ENCODE measurements at places on chromosomes 5 and 9.

DNA sequence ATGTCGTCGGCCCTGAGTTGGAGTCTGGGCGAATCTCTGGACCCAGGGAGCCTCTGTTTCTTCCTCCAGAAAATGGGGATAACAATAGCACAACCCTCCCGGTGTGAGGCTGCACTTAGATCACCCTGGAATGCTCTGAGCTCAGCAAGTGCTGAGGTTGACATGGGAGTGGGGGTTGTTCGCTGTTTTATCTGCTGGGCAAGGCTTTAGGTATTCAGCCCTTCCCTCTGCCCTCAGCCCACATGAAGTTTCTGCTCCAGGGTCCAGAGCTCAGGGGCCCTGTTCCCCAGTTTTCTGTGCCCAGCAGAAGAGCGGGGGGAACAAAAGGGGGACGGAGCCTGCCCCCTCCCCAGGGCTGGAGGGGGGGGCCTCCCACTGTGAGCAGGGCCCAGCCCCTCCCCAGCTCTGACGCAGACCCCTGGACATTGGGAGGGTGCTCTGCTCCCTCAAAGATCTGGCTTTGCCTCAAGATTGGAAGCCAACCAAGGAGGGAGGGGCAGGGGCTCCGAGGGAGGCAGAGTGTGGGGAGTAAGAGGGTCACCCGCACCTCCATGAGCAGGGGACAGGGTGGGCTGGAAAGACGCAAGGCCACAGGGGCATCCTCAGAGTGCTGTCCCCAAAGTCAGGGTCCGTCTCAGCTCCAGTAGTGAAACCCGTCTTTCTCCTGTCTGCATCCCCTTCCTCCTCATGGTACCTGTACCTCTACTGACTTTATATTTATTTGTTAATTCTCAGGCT lies 215.6 kb downstream of the C9orf50 start:
- no peak for DNase-seq

- DNase-seq = no peak
These were observed 16.5 kb downstream of the SH3TC2 start for GRCh38 chr5:149046196-149046829.

GRCh38 chr9:91371894-91372293 lies 10.2 kb upstream of the AUH start:
- DNase-seq = no peak

- DNase-seq = no peak
These were observed 1.6 kb downstream of the INSYN2B start for GRCh38 chr5:169978714-169979113.

GRCh38 chr5:102905056-102905455 lies 150.0 kb downstream of the PAM start:
- no peak for DNase-seq

DNA sequence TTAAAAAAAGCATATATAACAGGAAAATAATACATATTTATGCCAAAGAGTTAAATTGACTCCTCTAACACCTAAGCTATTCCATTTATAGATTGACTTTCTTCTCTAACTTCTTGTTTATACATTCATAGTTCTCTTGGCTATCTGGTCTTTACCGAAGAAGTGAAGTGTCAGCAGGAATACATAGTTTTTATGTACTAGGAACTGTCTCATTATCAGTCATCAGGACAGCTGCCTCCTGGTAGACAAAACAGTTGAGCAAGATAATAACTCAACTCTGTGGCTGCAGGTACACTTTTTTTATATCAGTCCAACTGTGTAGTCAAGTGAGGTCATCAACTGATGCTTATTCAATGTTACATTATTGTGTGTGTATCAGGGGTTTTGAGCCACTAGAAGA lies 1436.0 kb upstream of the NUDT12 start:
- no peak for DNase-seq

GRCh38 chr5:33329891-33330290 lies 110.9 kb upstream of the TARS1 start:
- DNase-seq = no peak

GRCh38 chr5:159444441-159445082 lies 114.3 kb upstream of the IL12B start:
- no peak for DNase-seq

DNA sequence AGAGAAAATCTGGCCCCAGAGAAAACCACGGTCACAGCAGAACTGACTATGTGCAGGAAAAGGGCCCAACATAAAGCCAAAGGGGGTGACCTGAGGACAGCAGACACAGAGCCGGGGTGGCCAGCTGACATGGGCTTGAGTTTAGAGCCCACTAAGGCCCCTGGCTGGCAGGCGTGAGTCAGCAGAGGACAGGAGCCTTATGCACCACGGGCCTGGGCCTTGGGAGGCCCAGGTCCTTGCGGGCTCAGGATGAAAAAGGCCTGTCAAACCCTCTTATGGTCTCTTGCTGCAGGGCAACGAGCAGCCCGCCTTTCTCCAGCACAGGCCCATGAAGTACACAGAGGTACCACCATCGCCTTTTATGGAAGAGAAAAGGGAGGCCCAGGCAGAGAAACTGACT lies 19.7 kb downstream of the STK10 start:
- DNase-seq = no peak

- DNase-seq = no peak
These were observed 117.1 kb upstream of the WWC1 start for GRCh38 chr5:168174376-168174775.

- no peak for DNase-seq
These were observed 96.3 kb upstream of the FANCC start for GRCh38 chr9:95413793-95414192.

DNA sequence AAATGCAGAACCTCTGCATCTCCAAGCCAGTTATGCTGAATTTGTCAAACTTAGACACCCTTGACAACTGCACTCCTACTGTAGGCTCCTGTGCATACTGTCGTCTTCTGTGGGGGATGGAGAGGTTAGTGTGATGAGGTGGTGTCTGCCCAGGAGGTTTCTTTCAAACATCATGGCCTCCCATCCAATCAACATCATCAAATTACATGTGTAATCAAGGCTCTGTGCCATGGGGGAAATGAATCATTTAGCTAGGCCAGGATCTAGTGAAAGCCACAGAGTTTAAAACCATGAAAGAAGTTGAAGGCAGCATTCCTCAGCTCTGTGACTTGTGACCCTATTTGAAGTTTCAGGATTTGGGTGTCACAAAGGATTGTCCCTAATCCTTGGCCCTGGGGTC lies 240.6 kb downstream of the MARCHF11 start:
- DNase-seq = peak; percentile 69

DNA sequence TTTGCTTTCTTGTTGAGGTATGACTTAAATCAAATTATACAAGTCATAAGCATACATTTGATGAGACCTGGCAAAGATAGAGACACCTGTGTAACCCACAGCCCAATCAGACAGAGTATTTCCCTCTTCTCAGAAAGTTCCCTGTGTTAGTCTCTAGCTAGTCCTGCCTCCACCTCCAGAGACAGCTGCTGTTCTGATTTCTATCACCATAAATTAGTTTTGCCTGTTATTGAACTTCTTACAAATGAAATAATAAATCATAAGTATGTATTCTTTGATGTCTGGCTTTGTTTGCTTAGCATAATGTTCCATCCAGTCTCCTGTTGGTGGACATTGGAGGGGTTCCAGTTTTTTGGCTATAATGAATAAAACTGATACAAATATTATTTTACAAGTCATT lies 194.5 kb downstream of the ICE1 start:
- DNase-seq = no peak

DNA sequence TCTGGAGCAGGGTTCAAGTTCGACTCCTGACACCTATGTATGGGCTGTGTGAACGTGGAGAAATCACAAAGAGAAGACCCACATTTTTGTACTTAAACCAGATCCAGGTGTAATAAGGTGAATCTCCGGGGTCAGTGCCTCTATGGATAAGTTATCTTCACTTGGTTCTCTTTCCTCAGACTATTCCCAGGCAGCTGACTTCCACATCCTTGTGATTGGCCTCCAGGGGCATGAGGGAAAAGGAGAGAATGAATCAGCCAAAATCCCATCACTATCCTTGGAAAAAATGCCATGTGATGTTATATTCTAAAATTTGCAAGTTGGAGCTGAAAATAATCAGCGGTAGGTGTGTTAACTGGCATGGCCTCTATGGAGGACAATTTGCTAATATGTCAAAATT lies 37.2 kb downstream of the ZNF622 start:
- DNase-seq = no peak

- no peak for DNase-seq
These were observed 27.2 kb downstream of the WNK2 start for GRCh38 chr9:93210974-93211653.

- no peak for DNase-seq
These were observed 9.6 kb upstream of the SLC30A5 start for GRCh38 chr5:69084195-69084594.

DNA sequence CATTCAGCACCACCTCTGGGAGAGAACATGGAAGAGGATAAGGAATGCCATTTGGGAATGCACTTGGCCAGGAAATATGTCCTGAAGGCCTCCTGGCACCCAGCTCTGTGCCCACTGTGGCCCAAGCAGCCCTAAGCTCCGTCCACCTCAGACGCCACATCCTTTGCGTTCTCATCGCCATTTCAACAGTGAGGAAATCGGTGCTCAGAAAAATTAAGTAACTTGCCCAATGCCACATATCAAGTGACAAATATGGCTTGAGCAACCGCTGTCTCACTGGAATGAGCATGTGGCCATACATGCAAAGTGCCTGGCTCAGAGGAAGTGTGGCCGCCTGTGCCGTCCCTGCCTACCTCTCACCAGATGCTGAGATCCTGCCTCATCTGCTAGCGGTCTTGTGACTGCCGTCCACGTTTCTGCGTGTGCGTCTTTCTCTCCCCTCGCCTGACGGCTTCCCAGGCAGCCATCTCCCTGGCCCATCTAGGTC lies 984 bp upstream of the DOK3 start:
- DNase-seq = no peak

- DNase-seq = no peak
These were observed 155.5 kb upstream of the WWC1 start for GRCh38 chr5:168135897-168136296.
